ENCODE measurements at places on chromosomes 1 and 21.

- no peak for DNase-seq
Measured at GRCh38 chr1:19373211-19374082, 61.3 kb downstream of the SLC66A1 start.

GRCh38 chr1:222539951-222540597 lies 7.8 kb downstream of the HHIPL2 start:
- DNase-seq, result no peak

DNA sequence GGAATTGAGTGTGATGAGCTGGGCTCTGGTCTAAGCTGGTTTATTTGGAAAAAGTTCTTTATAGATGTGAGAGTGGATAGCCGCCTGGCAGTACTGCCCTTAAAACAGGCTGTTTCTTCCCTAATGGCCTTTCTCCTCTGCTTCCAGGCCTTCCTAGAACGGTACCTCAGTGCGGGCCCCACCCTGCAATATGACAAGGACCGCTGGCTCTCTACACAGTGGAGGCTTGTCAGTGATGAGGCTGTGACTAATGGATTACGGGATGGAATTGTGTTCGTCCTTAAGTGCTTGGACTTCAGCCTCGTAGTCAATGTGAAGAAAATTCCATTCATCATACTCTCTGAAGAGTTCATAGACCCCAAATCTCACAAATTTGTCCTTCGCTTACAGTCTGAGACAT lies 49.2 kb downstream of the VANGL1 start:
- DNase-seq, result no peak

DNA sequence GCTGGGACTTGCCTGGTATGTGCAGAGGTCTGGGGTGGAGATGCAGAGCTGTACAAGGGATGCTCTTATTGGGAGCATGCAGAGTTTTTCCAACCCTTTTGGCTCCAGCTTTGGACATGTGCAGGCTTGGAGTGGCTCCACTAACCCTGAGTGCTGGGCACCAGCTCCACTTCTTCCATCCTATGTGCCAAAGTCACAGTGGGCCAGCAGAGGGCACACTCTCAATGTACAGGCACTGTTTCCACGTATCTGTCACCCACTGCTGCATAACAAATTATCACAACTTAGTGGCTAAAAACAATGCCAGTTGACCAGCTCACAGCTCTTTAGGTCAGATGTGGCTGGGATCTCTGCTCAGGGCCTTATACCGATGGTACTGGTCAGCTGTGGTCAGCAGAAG lies 631.8 kb downstream of the AJAP1 start:
- no peak for DNase-seq

DNA sequence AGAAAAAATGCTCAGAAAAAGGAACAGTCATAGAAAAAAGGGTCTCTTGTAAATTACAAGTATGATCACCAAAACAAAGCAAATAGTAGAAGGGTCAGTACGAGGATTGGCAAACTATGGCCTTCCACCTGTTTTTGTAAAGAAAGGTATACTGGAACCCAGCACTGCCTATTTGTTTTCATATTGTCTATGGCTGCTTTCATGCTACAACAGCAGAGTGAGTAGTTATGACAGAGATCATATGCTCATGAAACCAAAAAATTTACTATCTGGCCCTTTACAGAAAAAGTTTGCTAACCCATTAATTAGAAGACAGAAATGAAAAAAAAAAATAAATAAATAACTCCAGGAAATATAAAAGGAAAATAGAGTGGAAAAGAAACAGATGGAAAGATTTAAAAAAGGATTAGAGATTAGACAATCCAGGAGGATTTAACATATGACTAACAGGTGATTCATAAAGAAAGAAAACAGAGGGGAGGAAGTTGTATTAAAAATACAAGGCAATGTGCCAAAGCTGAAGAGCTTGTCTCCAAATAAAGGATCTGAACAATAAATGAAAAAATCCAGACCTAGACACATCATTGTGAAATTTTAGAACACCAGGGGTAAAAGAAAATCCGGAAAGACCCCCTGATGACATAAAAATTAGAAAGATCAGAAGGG lies 108.5 kb upstream of the SERTAD4 start:
- DNase-seq, result no peak

DNA sequence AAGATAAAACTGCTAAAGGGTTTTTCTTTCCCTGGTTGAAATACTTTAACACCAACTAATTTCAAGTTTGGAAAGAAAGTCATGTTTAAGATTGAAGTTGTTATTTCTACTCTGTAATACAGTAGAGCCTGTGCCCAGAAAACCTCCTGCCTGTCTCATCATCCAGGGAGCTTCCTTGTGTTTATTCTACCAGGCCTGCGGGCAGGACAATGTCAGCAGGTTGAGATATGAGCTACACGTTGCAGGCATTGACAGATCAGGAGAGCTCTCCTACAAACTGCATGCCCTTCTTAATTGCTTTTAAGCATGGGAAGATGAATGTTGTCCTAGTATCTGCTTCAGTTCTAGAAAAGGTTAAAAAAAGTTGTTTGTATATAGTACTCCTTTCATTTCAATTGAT lies 43.1 kb upstream of the CTBS start:
- DNase-seq, result no peak

GRCh38 chr1:39082811-39083576 lies 56.8 kb downstream of the NDUFS5 start:
- no peak for DNase-seq
